ENCODE measurements at places on chromosomes 2 and 18.

- DNase-seq: no peak
These were observed 207.5 kb downstream of the LRRTM4 start for GRCh38 chr2:77314721-77315120.

DNA sequence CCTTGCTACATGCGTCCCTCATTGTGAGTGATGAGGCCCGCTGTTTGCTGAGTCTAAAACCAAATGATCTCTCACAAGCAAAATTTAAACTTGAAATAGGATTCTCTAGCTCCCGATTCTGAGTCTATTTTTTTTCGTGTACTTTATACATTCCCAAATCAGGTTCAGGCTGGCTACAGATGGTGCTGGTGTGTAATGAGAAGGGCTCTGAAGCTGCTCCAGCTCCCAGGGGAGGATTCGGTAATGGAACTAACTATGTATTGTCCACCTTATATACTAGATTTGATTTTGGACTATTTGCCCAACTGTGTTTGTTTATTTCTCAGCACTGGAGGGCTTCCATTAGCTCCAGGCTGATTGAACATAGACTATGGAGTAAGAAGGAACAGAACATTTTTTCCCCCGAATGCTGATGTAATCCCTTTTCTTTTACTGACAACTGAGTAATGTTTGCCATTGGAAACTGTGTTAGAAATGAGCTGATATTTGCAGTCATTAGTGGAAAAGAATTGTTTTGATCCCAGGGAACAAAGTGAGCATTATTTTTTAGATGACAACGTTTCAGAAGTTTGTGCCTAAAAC is 274.0 kb upstream of the FIGN start:
- DNase-seq: no peak

- peak; percentile 58 for DNase-seq
These were observed 108.0 kb upstream of the LDAH start for GRCh38 chr2:20930928-20931327.

DNA sequence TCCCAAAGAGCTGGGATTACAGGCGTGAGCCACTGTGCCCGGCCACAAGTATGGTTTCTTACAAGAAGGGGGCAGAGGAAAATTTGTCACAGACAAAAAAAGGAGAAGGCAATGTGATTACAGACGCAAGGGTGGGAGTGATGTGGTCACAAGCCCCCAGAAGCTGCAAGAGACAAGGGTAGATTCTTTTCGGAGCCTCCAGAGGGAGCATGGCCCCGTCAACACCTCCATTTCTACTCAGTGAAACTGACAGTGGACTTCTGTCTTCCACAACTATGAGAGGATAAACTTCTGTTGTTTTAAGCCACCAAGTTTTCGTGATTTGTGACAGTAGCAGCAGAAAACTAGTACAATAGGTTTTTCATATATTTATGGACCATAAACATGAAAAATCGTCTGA is 2.1 kb upstream of the TCF7L1 start:
- DNase-seq: no peak

DNA sequence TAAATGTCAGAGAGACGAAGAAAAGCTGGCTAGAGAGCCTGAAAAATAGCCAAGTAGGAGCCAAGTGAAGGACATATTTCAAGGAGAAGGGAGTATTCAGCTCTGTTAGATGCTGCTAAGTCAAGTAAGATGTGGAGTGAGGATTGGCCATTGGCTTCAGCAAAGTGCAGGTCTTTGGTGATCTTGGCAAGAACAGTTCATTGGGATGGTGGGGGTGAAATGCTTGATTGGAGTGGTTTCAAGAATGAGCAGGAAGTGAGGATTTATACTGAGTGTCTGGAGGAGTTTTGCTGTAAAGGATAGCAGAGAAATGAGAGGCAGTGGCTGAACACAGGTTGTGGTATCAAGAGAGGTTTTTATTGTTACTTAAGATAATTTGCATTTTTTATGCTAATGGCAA is 139.7 kb downstream of the PRPF40A start:
- DNase-seq: no peak

DNA sequence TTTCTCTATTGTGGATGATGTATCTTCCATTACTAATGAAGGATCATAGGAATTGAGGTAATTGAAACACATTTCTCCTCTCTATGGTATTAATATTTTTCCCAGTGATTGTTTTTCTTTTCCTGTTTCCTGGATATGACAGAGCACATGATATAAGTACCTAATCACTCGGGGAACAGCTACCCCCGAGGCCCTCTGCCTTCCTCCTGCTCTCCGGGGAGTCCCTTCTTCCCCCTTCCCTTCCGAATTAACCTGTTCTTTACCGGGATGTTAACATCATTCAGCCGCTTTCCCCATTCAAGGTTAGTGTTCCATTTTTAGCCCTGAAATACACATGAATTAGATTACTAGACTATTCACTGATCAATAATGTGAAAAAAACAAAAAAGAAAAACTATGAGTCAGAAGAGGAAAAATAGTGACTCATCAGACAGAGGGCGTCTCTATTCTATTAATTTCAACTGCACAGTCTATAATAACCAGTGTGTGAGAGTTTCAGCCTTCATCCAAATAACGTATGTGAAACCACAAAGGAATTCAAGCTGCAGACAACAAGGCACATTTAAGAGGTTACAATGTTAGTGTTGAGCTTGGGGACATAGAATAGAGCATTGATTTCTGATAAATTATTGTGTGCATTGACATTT is 450.8 kb downstream of the DLGAP1 start:
- DNase-seq: no peak

GRCh38 chr2:114684403-114684802 is 242.0 kb downstream of the DPP10 start:
- DNase-seq: no peak

DNA sequence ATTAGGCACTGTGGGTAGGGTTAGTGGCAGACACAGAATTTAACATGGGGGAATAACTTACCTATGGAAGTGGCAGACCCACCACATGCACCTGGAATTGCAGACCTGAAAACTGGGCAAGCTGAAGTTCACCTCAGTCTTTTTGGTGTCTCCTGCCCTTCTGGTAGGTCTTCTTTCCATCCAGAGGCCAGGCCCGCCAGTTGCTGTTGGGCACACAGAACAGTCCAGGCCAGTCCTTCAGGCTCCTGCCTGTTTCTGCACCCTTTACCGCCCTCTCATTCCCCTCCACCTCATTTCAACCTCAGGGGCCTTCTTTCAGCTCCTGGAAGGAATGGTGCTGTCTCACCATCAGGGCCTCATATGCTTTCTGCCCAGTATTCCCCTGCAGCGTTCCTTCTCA is 358.9 kb upstream of the ETAA1 start:
- DNase-seq: no peak

- DNase-seq: no peak
These were observed 180.9 kb upstream of the ACVR2A start for GRCh38 chr2:147663962-147664361.

DNA sequence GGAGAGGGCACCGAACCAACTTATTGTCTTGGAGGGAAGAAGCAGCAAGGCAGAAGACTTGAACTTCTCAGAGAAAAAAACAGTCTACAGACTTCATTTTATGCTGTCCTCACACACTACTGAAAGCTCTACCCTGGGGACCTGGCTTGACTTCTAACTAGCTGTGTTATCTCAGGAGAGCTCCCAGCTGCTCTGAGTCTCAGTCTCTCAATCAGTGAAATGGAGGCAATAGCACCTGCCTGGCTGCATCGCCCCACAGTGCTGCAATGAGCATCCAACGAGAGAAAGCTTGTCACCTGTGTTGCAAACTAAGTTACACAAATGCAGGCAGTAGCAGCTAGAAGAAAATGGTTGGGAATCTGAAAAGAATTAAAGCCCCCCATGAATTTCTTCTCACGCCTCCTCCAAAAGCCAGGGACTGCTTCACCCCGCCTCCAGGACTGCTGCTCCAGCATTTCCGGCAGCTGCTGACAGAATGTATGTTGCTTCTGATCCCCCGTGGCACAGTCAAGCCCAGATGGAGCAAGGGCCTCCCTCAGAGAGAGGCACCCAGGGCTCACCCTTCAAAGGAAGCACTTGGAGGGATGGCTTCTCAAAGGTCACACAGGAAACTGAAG is 116.3 kb downstream of the BCL11A start:
- DNase-seq: no peak

GRCh38 chr18:12515550-12515949 is 107.8 kb downstream of the PRELID3A start:
- DNase-seq: no peak

GRCh38 chr2:197255543-197255942 is 55.0 kb downstream of the ANKRD44 start:
- peak; percentile 21 for DNase-seq

- no peak for DNase-seq
These were observed 10.5 kb downstream of the CCDC88A start for GRCh38 chr2:55408918-55409868.

DNA sequence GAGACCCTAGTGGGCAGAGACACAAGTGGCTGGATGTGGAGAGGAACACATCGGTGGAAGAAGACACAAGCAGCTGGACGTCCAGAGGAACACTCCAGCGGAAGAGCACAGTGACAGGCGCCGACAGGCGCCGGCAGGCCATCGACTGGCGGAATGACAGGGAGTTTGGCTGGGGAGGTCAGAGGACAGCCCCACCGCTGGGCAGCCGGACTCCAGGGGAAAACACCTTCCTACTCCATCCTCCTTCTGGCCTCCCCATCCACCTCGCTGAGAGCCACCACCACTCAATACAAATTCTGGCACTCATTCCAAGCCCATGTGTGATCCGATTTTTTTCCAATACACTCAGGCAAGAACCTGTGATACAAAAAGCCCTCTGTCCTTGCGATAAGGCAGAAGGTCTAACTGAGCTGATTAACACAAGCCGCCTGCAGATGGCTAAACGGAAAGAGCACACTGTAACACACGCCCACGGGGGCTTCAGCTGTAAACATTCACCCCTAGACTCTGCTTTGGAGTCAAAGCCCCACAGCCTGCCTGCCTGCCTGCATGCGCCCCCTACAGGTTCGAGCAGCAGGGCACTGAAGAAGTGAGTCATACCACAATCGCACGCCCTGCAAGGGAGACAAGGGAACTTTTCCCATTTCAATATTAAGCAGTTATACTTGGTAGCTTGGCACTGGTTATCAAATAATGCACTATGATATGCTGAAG is 50.2 kb upstream of the LRP1B start:
- DNase-seq: peak; percentile 14

Data from AG08396 (cell line).